ENCODE measurements at places on chromosomes 3 and 15. TPM values are rescaled to one million over a fixed set of nuclear protein-coding genes. Genes with fewer than 3 reads are reported as not detected.

Gene SI
- total RNA-seq = not detected

GRCh38 chr15:40290918-40291574 lies 8.2 kb upstream of the ANKRD63 start:
- no peaks in the 10 kb centered on the region for H3K27me3 ChIP-seq
- DNase-seq = no peak
- no peak overlapping the region for H3K27ac ChIP-seq
- H3K36me3 ChIP-seq = peaks cover 7% of the 10 kb centered on the region

Gene MKRN3
- total RNA-seq = 0.98 TPM

DNA sequence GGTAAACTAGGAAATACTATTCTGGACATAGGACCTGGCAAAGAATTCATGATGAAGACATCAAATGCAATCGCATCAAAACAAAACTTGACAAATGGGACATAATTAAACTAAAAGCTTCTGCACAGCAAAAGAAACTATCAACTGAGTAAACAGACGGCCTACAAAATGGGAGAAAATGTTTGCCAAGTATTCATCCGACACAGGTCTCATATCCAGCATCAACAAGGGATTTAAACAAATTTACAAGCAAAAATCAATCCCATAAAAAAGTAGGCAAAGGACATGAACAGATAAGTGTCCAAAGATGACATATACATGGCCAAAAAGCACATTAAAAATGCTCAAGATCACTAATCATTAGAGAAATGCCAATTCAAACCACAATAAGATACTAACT lies 1088.9 kb downstream of the NAALADL2 start:
- no peaks in the 10 kb centered on the region for H3K27me3 ChIP-seq
- no peaks in the 10 kb centered on the region for H3K36me3 ChIP-seq
- no peak for DNase-seq
- H3K4me3 ChIP-seq = no peak overlapping the region

Gene LRRC15
- total RNA-seq = not detected

Gene MAGEL2
- total RNA-seq = not detected

Gene PIGX
- total RNA-seq = 50.5 TPM

DNA sequence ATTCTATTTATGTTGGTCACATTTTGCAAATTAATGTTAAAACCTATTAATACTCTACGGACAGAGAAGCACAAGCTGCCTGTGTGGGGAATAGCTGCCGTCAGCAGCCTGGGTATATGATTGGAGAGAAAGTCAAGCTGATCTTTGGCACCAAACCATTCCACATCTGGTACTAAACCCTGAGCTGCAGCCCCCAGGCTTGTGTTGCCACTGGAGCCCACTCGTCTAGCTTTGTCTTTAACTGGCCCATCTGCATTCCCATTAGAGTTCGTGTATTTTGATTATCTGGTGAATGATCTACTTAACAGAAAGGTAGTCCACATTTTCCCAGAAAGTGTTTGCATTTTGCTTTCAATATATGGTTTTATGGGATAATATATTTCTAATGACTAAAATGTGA lies 5.4 kb downstream of the NDUFB4 start:
- no peaks in the 10 kb centered on the region for H3K27me3 ChIP-seq
- H3K4me3 ChIP-seq = no peak overlapping the region
- H3K4me1 ChIP-seq = peaks cover 31% of the 10 kb centered on the region
- H3K36me3 ChIP-seq = peaks cover 14% of the 10 kb centered on the region

Gene CPLX3
- total RNA-seq = not detected

DNA sequence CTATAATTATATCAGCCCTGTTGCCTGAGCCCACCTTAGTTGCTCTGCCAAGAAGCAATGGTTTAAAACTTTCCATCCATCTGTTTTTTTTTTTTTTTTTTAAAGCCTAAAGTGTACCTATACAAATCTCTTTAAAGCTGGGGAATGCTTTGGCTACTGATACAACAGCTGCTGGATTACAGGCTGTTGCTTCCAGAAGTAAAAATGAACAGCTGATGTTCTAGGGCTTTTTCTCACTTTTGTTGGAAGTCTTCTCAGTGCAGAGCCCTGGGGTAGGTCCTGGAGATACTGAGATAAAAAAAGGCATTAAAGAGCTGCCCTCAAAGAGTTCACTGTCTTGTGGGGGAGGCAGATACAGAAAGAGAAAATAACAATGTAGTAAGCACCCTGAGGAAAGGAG lies 218.1 kb downstream of the NLGN1 start:
- no peak overlapping the region for H3K4me3 ChIP-seq
- no peaks in the 10 kb centered on the region for H3K27me3 ChIP-seq
- DNase-seq = no peak
- no peak overlapping the region for H3K27ac ChIP-seq
- no peaks in the 10 kb centered on the region for H3K36me3 ChIP-seq

DNA sequence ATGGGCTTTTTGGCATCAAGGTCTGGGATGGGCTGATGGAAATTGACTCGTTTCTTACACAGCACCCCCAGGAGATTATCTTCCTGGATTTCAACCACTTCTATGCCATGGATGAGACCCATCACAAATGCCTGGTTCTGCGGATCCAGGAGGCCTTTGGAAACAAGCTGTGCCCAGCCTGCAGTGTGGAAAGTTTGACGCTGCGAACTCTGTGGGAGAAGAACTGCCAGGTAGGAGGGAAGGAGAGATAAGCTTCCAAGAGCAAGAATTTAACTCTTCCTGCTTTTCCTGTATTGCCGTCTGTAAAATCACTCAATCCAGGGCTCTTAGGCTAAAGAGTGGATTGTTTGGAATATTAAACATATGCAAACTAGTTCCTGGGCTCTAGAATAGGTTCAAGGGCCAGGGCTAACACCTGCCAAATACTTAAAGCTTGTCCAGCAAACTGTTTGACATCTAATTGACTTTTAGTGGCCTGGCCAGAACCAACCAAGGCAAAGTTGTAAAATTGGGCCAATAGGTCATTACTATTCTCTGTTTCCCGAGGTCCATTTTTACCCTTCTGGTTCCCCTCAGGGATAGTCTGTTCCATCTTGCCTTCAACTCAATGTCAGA lies 113.1 kb upstream of the ZBED2 start:
- no peak overlapping the region for H3K4me3 ChIP-seq
- peaks cover 6% of the 10 kb centered on the region for H3K36me3 ChIP-seq
- no peak for DNase-seq
- H3K4me1 ChIP-seq = no peaks in the 10 kb centered on the region
- no peaks in the 10 kb centered on the region for H3K27me3 ChIP-seq
- H3K27ac ChIP-seq = no peak overlapping the region

Gene IL1RAP
- 6.7 TPM for total RNA-seq

Gene CPEB1
- 0.44 TPM for total RNA-seq

- peak; percentile 32 for DNase-seq
- H3K27me3 ChIP-seq = no peaks in the 10 kb centered on the region
- peak overlapping the region; percentile 100 for H3K27ac ChIP-seq
- H3K36me3 ChIP-seq = no peaks in the 10 kb centered on the region
These were observed 1.4 kb downstream of the MORF4L1 start for GRCh38 chr15:78873793-78874765.

DNA sequence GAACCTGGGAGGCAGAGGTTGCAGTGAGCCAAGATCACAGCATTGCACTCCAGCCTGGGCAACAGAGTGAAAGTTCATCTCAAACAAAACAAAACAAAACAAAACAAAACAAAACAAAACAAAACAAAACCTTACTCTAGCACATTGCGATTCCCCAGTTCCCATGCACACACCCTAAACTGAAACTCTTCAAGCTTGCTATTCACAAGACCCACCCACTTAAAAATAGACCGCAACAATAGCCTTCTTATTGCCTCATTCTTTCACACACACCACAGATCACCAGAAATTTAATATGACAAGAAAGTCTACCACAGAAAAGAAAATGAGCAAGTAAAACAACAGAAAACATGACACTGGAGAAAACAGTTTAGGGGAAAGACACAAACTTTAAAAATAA lies 598.4 kb downstream of the FHIT start:
- no peaks in the 10 kb centered on the region for H3K36me3 ChIP-seq
- no peaks in the 10 kb centered on the region for H3K27me3 ChIP-seq
- no peak for DNase-seq
- H3K4me3 ChIP-seq = no peak overlapping the region

GRCh38 chr3:153051427-153052095 lies 110.5 kb upstream of the RAP2B start:
- H3K4me3 ChIP-seq = no peak overlapping the region
- no peaks in the 10 kb centered on the region for H3K27me3 ChIP-seq
- H3K4me1 ChIP-seq = no peaks in the 10 kb centered on the region
- no peak for DNase-seq
- H3K27ac ChIP-seq = peak overlapping the region; percentile 66
- H3K36me3 ChIP-seq = no peaks in the 10 kb centered on the region

Gene FILIP1L
- 0.27 TPM for total RNA-seq

DNA sequence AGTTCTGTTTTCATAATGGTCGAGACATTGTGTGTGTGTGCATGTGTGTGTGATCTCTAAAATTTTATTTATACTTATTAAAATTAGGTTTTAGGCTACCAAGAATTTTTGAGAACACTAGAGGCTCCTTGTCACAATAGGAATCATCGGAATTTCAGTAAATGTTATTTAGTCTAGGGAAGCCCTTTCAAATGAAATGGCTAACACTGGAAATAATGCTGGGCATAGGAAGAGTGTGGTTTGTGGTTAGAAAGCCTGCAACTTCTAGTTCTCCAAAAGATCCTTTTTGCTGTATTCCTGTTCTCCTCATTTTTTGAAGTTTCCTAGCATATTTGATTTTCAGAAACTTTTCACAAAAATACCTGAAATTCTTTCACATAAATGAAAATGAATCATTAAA lies 92.5 kb upstream of the MBNL1 start:
- peaks cover 17% of the 10 kb centered on the region for H3K4me1 ChIP-seq
- no peak overlapping the region for H3K4me3 ChIP-seq
- no peak for DNase-seq
- H3K27me3 ChIP-seq = no peaks in the 10 kb centered on the region
- H3K36me3 ChIP-seq = no peaks in the 10 kb centered on the region

Data from CD8-positive, alpha-beta memory T cell (primary cell).